ENCODE measurements at places on chromosomes 13 and 19.
A peak's percentile ranks its signal among the peaks of the same experiment; 100 is the strongest.

GRCh38 chr13:53200498-53201453, 172.2 kb downstream of the OLFM4 start:
- peak; percentile 45 for DNase-seq

GRCh38 chr19:53086949-53087348, 16.3 kb downstream of the ZNF160 start:
- no peak for DNase-seq

DNA sequence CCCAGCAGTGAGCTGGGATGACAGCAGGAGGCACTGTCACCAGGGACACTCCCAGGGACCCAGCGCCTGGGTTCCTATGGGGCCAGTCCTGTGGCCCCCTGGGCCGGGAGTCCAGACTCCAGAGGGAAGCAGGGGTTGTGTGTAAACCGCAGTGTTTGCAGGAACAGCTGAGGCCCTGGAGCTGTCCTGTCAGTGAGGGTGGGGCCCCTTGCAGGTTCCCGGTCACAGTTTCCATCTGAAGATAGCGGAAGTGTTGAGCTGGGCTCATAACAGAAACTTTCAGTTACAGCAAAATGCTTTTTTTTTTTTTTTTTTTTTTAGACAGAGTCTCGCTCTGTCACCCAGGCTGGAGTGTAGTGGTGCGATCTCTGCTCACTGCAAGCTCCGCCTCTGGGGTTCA, 17.7 kb upstream of the CSNK1G2 start:
- DNase-seq: no peak

DNA sequence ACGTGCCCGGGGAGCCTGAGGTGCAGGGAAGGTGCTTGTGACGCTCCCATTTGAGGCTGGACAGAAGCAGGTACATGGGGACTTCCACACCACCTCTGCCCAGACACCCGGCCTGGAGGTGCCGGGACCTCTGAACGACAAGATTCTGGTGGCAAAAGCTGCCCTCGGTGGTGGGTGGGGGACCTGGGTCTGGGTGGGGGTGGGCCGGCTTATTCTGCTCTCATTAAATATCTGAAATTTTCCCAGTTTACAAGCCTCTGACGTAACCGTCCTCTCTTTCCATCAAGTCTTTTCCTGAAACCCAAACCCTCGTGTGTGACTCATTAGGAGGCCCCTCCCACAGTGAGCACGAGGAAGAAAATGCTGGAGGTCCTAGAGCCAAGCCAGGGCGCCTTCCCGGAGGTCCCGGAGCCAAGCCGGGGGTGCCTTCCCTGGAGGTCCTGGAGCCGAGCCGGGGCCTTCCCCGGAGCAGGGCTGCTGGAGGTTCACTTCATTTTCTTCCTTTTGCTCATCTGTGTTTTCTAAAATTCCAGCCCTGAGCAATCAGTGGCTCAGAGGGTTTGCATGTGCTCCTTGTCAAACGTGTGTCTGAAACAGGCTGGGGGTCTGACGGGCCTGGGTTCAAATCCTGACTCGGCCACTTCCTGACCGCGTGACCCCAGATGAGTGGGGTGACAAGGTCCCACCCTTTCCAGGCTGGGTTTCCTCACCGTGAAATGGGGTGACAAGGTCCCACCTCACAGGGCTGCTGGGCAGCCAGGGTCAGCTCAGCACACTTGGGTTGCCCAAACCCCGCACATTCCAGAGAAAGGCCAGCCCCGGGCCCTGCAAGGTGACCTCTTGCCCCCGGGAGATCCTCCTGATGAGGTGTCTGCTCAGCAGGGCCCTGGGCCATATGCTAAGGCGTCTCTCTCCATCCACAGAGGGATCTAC, 10.0 kb downstream of the CFD start:
- no peak for DNase-seq

GRCh38 chr19:342801-343421, 1.7 kb downstream of the MIER2 start:
- no peak for DNase-seq
